ENCODE measurements at places on chromosomes 6 and 20.

- DNase-seq, result no peak
Observed at GRCh38 chr6:100614933-100615332, 150.2 kb upstream of the SIM1 start.

- DNase-seq, result no peak
Observed at GRCh38 chr20:43477193-43477592, 19.5 kb downstream of the SRSF6 start.

DNA sequence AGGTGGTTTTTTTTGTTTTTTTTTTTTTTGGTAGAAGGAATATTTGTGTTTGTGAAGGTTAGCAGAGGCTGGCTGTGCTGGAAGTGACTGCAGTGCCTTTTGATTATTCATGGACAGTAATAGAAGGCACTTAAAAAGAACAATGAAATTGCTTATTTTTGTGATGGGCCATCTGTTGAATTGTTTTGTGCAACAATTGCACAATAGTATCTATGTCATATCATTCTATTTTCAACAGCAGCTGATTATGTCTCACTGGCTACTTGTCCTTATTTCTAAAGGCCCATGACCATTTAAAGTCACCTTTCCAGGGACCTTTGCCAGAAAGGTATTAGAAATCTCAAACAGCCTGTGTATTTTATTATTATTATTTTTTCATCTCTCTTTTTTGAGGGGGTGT is 70.6 kb downstream of the AFG1L start:
- no peak for DNase-seq

DNA sequence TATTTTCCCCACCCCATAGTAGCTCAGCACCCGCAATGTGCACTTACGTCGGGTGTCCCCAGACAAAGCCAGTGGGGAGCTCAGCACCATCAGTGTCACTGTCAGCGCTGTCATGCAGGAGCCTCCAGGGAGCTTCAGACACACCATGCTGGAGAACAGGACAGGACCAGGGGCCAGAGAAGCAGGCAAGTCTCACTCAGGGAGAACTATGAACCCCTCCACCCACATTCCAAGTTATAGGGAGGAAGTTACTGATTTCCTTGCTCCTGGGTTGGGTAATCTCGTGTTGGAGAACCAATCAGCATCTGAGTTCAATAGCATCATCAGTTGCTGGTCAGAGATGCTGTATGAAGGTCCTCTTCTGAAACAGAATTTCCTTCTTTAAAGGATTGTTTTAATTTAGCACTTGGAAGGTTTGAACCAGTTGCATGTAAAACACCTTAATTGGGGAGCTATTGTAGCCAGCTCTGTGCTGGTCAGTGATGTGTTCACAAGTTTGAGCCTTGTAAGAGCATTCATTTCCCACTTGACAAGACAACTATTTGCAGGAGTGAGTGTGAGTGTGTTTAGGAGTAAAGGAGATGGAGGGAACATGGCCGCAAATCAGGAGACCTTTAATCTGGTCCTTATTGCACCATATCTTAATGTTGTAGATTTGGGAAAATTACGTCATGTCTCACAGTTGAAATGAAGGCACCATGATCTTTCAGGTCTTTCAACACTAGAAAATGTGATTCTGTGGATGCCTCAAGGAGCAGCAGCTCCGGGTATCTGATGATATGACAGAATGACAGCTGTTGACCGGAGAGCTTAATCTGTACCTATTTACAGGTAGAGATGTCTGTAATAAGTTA is at the start of gene HLA-DRB1:
TSS of gene HLA-DRB1 (minus strand) at position 253 of the 854 bp plus-strand sequence. CDS start at position 147, 106 bp downstream.
- peak; percentile 17 for DNase-seq

- DNase-seq, result no peak
Observed at GRCh38 chr20:62025394-62025793, 40.3 kb downstream of the TAF4 start.

- no peak for DNase-seq
Observed at GRCh38 chr20:12383821-12384220, 466.1 kb downstream of the BTBD3 start.

GRCh38 chr20:40144581-40144980 is 544.5 kb downstream of the MAFB start:
- no peak for DNase-seq

DNA sequence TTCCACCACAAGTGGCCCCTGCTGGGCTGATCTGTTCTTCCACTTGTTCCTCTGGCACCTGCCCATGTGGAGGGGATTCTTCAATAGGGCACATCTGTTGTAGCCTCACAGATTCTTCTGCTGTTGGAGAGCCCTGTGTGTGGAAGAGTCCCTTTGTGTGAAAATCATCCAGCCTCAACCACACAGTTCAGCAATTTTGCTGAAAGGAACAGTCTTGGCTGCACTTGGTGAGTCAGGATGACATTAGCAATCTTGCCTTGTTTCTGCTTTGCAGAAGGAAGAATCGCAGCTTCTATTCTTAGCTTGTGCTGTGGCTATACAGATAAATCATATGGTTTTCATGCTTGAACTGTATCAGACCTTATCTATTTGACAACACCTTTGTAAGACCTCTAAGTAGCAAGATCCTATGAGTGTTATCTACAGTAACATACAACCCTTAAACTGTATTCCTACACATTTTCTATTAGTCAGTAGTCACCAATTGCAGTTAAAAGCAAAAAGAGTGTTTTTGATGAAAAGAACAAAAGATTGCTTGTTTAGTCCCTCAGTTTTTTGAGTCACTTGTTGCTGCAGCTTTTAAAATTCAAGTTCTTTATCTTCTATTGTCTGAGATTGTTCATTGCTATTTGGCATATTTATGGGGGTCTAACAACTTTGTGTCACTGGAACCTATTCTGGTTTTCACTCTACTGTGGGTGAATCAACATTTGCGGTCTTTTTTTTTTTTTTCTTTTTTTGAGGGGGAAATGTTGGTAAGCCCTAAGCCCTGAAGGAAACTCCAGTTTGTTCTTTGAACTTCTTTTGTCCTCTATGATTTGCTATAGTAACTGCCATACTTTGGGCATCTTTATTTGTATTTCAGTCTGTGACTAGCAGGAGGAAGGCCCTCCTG is 231.6 kb downstream of the TFAP2B start:
- no peak for DNase-seq

DNA sequence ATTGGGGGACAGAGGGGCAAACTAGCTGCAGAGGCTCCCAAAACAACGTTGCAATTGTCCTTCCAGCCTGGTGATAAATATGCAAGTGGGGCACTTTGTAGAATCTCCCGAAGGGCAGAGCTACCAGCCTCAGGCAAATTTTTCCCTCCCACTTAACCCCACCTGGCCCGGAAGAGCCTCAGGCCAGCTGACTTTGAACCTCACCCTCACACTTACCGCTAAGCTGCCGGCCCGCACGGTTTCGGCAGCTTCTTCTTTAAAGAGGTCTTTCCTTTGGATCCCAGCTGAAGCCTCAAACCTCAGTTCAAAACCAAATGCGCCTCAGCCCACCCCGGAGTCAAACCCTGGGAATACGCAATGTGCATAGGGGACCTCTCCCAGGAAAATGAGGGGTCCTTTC is 2.5 kb downstream of the OVOL2 start:
- DNase-seq, result no peak

GRCh38 chr6:112663698-112664097 is 316.6 kb downstream of the RFPL4B start:
- no peak for DNase-seq

DNA sequence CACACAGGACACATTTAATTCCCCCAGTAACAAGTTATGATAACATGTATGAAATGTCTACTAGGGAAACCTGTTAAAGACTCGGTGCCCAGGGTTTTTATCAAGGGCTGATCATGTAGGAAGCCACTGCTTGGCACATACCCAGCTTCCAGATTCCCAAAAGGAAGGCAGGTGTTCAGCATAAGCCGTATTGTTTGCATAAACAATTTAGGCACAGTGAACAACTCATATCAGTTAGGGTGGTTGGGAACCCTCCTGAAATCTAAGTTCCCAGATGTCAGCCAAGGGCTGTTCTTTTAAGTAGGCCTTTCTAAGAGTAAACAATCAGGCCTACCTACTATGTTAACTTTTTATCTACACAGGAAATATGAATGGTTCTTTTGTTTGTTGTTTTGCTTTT is 74.1 kb downstream of the ASXL1 start:
- DNase-seq, result no peak

GRCh38 chr6:156870924-156871539 is 93.9 kb downstream of the ARID1B start:
- no peak for DNase-seq

- DNase-seq, result no peak
Observed at GRCh38 chr6:127146932-127147331, 28.5 kb downstream of the RSPO3 start.

DNA sequence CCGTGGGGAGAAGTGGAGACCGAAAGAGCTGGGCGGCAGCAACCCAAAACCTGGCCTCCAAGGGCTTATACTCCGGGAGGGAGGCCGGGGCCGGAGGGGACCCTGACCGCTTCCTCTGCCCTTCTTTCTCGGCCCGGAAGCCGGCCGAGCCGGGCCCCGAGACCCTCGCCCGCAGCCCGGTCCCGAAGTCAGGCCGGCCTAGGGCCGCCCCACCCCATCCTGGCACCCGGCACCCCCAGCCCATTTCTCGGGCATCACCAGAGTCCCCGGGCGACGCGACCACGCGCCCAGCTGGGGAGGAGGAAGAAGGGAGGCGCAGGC is 572 bp upstream of the ZDHHC14 start:
- DNase-seq, result no peak

GRCh38 chr20:57794600-57795341 is 85.0 kb upstream of the PMEPA1 start:
- DNase-seq, result no peak

- no peak for DNase-seq
Observed at GRCh38 chr6:15426395-15426794, 180.5 kb downstream of the JARID2 start.

- no peak for DNase-seq
Observed at GRCh38 chr20:59170406-59171349, 7.1 kb downstream of the ZNF831 start.

- DNase-seq, result no peak
Observed at GRCh38 chr6:103107985-103108384, 1714.5 kb downstream of the GRIK2 start.

GRCh38 chr6:13478525-13478966 is 8.9 kb downstream of the GFOD1 start:
- no peak for DNase-seq

DNA sequence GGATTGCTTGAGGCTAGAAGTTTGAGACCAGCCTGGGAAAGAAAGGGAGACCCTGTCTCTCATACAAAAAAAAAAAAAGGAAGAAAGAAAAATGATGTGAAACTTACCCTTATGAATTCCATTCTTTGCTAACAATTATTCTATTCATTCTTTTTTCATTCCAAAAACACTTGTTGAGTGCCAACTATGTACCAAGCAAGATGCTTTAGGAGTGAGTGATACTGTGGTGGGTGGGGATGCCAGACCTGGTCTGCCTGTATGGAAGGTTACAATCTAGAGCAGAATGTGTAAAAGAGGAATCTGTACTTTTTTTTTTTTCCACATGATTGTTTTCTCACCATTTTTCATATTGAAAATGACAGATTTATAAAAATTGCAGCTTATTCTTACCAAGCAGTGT is 73.8 kb upstream of the TULP1 start:
- no peak for DNase-seq

DNA sequence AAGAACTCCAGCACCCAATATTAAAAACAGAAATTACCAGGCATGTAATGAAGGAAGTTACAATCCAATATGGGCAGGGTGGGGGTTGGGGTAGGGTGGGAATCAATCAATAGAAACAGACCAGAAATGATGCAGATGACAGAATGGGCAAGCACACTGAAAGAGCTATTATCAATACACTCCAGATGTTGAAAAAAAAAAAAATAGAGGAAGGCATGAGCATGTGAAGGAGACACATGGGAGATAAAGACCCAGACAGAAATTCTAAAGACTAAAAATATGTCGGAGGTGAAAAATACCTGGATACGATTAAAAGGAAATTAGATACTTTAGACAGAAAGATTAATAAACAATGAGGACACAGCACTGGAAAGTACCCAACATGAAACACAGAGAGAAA is 19.1 kb upstream of the ZC3H12D start:
- no peak for DNase-seq

DNA sequence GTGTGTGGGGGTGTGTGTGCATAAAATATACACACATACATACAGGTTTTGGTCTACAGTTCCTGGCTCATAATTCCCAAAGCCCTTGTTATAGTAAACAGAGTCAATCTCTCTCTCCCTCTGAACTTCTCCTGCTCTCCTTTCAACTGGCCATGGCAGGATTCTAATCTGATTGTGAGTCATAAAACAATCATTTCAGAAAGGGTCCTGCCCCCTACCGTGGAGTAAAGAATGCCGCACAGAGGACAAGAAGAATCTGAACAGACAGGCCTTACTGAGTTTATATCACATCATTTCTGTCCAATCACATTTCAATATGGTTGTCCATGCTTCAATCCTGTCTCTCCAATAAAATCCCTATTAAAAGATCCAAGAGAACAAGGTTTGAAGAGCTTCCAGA is 416.9 kb downstream of the FRK start:
- DNase-seq, result no peak

GRCh38 chr6:169172456-169172855 is 81.2 kb downstream of the THBS2 start:
- no peak for DNase-seq

DNA sequence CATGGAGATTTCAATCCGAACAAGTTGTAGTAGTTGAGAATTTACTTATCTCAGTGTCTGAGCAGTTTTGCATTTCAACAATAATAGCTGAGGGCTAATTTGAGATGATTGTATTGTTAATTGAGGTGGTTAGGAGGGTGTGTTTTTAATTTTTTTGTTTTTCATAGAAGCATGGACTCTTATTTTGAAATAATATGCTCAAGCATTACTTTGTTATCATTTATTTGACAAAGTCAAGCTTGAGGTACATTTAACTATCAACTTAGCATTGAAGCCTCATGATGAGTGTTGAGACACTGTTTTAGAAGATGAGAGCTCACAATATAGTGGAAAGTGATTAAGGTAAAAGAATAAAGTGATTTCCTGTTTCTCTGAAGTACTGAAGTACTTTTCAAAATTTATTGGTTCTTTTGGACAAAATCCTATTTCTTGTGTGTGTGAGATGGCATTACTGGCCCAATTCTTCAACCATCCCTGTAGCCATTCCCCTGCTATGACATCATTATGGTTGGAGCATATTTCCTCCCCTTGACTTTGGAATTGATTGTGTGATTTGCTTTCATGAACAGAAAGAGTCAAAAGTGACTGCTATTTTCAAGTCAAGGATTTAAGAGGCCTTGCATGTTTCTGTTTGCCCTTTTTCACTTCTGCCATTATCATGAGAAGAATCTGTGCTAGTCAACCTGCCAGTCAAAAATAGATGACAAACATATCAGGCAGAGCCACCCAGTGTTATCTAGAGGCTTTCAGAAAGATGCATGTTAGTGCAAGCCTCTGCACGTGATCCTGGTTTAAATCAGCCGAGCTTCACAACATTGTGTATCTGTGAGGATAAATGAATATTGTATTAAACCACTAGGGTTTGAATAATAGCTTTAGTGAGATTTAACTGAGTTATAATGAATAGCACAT is 1112.3 kb upstream of the CITED2 start:
- DNase-seq, result no peak

GRCh38 chr20:44736170-44737021 is 9.3 kb upstream of the KCNK15 start:
- peak; percentile 34 for DNase-seq

- DNase-seq, result no peak
Observed at GRCh38 chr6:151701911-151702562, 105.4 kb upstream of the ESR1 start.

Data from stimulated activated CD4-positive, alpha-beta T cell treated with anti-CD3 and anti-CD28 coated beads, Interleukin-4, amount 100 ng/mL, for 24 hours (primary cell).